Stimulated activated CD8-positive, alpha-beta memory T cell treated with anti-CD3 and anti-CD28 coated beads, Interleukin-4, amount 100 ng/mL, for 1 hour (primary cell): ENCODE measurements at places on chromosomes 12 and 14.

GRCh38 chr12:92206596-92206995, 61.0 kb upstream of the BTG1 start:
- no peak for DNase-seq

- no peak for DNase-seq
Measured at GRCh38 chr12:86006727-86007126, 132.6 kb downstream of the NTS start.

DNA sequence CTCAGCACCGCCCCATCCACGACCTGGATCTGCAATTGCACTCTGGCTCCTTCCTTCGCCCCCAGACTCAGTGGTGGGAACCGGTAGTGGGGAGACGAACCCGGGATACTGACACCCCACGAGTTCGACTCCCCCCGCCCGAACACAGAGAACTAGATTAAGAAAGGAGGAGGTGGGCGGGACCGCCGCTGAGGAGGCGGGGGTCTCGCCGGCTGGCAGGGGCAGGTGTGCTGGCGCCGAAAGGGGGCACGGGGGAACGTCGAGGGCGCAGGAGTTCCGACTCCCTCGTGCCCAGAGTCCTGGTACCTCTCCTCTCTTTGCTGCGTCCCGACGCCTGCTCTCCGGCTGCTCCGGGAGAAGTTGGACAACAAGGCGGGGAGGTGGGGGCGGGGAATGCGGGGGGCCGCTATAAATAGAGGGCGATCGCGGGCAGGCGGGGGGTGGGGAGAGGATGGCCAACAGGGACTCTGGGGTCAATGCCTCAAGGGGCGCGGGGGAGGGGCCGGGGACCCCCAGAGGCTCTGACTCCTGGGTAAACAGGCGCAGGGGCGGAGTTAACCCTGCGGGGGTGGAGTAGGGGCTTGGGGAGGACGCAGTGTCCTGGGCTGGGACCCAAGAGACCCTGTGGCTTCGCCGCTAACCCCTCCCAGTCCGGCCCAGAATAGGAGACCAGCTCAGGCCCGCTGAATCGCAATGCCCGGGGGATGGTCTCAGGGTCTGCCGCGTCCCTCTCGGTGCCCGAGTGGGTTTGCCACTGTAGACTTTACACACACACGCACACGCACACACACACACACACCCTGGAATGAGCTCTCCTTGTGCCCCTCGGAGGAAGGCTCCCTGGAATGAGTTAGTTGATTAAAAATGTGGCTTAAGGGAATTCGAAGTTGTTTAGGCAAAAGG, 761 bp upstream of the NDRG2 start:
- DNase-seq, result no peak

- DNase-seq, result no peak
Measured at GRCh38 chr14:94462763-94463572, 10.4 kb upstream of the SERPINA11 start.

DNA sequence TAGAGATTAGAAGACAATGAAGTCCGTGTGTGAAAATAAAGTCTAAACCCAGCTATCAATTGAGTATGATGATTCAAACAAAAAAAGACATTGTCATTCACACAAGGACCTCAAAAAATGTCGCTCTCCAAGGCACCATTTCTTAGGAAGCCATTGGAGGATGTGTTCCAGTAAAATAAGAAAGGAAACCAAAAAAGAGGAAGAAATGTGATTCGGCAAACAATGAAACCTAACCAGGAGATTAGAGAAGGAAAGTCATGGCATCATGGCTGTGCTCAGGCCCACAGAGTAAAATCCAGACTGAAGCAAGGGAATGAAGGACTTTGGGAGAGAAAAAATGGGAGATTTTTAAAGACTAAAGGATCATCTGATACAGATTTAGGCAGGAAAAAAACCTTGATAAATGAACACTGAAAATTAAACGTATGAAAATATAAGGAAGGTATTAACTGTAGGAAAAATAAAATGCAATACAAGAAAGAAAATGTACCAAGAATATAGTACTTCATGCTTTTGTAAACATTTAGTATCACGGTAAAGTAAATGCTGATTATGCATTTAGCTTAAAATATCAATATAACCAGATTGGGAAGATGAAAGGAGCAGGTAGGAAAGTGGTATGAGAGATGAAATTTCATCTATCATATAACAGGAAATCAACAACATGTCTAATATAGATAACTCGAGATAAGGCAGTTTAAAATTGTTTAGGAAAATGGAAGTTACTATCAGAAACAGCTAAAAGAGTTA, 38.2 kb upstream of the MTHFD1 start:
- no peak for DNase-seq

- DNase-seq, result no peak
Measured at GRCh38 chr12:68839183-68840147, 31.5 kb downstream of the MDM2 start.

DNA sequence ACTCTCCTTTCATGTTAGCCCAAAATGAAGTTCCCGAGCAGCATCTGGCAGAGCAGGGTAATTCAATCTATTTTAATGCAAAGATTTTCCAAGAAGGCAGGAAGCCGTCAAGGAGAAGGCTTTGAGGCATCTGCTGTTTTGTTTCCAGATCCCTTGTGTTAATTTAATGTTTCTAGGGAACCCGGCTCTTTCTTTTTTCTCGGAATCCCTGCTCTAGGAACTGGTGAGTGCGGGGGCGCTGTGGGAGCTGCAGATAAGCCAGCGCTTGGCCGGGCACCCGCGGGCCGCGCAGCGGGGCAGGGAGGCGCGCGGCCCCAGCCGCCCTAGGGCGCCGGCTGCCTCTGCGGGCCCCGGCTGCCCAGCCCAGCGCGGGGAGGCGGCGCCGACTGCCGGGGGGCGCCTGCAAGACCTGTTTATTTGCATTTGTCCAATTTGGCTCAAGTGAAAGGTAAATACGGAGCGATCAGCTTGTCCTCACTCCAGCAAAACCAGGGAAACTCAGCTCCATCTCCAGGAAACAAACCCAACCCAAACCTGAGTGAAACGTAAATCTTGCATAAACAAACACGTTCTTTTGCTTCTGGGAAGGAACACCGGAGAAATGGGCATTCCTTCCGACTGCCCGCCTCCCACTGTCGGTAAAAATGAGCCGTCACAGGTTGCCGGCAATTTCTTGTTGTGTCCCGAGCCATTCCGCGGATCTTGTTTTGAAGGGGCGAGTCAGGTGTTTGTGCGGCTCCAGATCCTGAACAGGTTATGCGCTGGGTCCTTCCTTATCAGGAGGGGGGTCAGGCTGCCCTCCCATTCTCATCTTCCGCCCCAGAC, 65.1 kb downstream of the CRADD start:
- no peak for DNase-seq

GRCh38 chr14:49512147-49512551, 74.0 kb downstream of the RPS29 start:
- no peak for DNase-seq

GRCh38 chr14:23433457-23433856, 2.0 kb downstream of the MYH7 start:
- DNase-seq, result no peak

GRCh38 chr12:131067981-131068851, 114.5 kb downstream of the ADGRD1 start:
- DNase-seq, result no peak

- DNase-seq, result no peak
Measured at GRCh38 chr14:100658181-100658886, 68.4 kb upstream of the DLK1 start.

DNA sequence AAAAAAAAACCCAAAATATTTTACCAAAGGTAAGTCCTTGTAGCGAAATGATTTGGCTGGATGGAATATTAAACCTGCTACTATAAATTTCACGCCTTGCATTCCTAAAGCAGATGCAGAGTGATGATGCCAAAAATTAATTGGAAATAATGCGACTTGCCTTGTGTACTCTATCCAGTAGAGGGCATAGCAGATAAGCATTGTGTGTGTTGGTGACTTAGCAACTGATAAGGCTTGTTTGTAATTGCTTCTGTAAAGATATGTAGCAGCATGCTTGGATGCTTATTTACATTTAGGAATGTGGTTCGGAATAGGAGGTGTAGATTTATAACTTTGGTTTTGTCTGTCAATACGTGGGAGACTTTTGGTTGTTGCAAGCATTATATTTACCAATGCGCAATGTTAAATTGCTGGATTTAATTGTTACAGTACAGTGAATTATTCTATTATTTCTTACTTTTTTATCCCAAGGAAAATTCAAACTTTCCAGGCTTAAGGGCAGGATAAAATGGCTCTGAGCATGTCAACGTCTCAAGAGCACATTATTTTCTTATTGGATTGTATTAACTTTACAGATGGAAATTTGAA, 80.5 kb downstream of the TMEM260 start:
- no peak for DNase-seq

- no peak for DNase-seq
Measured at GRCh38 chr12:10554228-10554755, 48.6 kb downstream of the EIF2S3B start.

DNA sequence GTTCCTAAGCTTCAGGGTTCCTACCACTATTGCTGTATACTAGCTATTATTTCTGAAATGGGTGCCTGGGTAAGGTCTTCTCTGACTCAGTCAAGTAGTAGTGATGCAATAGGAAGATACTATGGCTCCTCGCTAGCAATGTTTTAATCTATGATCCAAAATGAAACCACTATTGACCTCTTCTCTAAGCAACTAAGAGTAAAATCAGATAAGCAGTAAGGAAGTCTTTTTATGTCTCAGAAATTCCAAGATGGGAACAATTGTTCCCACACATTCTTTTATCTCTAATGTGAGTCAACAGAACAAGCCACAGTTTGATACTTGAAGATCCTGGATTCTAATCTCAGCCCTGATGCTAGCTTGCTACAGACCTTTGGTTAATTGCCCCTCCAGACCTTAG, 45.1 kb downstream of the AREL1 start:
- DNase-seq, result no peak

- DNase-seq, result no peak
Measured at GRCh38 chr12:93763746-93764147, 86.6 kb downstream of the CRADD start.

DNA sequence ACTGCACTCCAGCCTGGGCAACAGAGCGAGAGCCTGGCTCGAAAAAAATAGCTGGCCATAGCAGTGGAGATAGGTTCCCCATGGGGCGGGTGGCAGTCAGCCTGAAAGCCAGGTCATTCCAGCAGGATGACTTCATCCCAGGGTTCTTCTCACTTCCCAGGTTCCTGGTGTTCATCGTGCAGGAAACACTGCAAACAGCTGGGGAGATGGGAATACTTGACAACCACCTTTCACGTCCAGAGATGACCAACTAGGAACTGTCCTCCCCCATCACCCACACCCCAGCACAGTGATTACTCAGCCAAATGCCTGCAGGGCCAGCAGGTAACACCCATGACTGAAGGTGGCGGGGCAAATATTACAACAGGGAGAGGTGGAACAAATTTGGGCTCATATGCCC, 1.7 kb downstream of the VSIG10 start:
- no peak for DNase-seq

DNA sequence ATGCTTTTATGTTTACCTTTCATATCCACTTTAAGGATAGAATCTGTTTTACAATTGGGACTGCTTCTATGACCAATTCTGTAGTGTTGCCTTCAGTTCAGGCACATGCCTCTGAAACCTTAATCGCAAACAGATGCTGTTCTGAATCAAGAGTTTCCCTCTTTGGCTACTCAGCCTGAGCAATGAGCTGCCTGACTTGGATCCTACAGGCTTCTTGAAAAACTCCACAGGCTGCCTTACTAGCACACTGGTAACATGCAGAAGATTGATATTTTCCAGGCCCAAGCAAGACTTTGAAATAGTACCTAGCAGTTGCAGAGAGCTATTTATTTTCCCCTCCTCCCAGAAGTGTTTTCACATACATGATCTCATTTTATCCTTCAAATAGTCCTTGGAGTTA, 34.8 kb upstream of the PMCH start:
- DNase-seq, result no peak
